ENCODE measurements at places on chromosomes 7 and 10.

DNA sequence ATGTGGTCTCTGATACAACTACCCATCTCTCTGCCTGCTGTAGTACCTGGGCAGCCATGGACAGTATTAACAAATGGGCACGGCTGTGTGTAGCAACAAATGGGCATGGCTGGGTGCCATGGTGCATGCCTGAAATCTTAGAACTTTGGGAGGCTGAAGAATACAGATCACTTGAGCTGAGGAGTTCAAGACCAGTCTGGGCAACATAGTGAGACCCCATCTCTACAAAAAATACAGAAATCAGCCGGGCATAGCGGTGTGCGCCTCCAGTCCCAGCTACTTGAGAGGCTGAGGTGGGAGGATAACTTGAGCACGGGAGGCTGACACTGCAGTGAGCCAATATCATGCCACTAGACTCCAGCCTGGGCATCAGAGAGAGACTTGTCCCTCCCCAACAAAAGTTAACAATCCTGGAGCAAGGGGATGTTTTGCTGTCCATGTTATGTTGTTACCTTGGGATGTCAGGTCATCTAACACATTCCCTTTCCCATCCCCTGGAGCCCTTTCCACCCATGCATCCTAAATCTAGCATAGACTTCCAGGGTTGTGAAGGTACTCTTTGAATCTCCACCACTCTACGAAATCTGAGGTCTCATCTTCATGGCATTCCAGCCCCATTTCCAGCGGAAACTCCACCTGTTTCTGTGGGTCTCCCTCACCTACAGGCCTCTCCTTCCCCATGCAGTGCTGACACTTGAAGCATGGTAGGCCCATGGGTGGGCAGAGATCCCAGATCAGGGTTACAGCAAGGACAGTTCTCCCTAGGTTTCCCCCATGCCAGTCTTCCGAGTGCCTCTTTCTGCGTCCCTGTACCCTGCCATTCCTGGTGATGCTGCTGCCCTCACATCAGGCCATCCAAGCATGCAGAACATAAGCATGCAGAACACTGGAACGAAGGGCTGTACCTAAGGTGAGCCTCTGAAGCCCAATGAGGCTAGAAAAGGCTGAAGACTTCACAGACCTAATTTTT lies 13.1 kb downstream of the FXYD4 start:
- DNase-seq = no peak

DNA sequence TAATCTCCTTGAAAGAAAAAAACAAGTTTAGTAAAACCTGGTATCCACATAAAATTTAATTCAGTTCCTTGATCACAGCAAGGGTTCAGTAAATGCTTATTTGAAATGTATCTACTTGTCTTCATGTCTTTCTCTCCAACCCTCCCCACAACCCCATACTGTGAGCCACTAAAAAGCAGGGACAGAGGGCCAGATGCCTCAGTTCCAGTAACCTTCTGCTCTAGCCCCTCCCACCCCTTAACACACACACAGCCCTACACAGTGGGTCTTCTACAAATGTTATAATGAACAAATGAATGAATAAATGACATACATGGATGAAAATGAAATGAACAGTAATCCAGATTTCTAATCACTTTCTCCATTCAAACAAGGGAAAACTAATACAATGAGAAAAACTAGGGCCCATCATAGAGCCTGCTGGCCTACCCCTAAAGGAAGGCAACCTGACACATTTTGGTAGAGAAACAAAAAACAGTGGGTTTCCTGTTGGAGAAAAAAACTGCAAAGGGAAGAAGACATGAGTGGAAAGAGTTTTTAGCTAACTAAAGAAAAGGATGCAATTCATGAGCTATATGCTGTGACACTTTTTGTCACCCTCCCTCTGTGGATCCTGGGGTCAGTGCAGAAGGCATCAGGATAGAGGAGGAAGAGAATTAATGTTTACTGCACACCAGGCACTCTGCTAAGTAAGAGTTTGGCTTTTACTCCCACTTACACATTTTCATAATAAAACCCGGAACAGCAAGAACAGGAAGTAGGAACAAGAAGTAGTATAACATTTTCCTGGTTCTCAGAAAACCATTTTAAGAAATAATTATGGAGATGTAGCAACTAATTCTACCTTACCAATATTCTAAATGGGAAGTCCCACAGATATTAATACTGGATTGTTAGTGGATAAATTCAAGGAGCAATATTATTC lies 38.1 kb downstream of the ELMO1 start:
- no peak for DNase-seq

DNA sequence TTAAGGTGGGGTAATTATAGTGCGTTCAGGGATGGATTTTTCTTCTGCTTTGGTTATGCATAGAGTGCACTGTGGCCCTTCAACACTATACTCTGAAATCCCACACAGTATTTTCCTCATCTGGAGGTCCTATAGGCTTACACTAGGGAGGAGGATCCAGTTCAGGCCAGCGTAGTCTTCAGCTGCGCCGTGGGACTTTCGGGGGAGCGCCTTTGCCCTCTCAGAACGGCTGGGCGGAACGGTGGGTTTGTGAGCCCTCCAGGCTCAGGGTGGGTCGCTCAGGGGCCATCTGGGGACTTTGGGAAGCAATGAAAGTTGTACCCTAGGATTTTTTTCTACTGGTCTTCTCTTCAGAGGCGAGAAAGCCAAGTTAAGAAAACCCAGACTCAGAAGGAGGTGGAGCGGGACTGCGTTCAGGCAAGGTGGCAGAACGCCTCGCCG lies 652 bp upstream of the VPS26A start:
- peak; percentile 58 for DNase-seq

GRCh38 chr7:25944777-25945515 lies 207.1 kb upstream of the NFE2L3 start:
- DNase-seq = no peak

GRCh38 chr10:122140941-122141623 lies 130.0 kb upstream of the BTBD16 start:
- peak; percentile 83 for DNase-seq

DNA sequence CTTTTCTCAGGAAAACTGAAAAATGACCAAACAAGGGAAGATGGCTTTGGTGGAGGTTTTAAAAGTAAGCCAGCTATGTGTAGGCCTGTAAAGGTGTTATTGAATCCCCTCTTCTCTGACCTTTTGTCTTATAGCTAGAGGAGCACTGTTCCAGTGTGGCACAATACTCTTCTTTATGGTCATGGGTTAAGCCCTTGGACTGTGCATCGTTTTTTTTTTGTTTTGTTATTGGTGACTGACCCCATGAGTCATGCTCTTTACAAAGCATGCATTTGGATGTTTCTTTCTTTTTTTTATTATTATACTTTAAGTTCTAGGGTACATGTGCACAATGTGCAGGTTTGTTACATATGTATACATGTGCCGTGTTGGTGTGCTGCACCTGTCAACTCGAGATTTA lies 19.6 kb upstream of the FAM25A start:
- no peak for DNase-seq

DNA sequence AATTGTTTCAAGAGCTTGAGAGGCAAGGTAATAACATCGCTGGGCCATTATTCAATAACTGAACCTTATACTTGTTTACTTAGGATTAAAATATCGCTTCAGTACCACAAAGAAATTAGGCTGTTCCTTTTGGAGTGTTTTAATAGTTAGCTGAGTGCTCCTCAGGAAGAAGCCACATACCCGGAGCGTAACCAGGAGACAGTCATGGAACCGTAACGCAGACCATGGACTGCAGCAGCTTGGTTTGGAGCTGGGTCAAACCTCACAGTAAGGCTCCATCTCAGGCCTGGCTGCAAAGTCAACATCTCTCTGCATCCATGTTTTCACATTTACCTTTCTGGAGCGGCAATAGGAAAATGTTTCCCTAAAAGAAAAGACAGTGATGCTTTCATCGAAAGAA lies 599.0 kb downstream of the TNS3 start:
- no peak for DNase-seq

DNA sequence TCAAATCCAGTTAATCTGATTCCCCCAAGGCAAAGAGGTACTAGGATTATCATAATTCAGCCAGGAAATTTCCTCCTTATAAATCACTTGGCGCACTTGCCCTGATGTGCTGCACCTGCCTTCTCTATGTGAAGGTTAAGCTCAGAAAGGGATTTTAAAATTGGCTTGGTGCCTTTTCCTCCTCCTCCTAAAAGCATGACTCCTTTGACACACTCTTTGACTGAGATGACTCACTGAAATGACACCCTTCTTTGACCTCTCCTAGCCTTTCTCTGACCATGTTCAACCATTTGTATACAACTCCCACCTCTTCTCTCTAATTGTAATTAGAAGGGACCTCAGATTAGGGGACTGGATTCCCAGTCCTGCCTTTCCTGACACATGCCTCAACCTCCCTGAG lies 46.5 kb downstream of the ABLIM1 start:
- DNase-seq = no peak

GRCh38 chr7:108972004-108972403 lies 402.3 kb downstream of the DNAJB9 start:
- DNase-seq = no peak

DNA sequence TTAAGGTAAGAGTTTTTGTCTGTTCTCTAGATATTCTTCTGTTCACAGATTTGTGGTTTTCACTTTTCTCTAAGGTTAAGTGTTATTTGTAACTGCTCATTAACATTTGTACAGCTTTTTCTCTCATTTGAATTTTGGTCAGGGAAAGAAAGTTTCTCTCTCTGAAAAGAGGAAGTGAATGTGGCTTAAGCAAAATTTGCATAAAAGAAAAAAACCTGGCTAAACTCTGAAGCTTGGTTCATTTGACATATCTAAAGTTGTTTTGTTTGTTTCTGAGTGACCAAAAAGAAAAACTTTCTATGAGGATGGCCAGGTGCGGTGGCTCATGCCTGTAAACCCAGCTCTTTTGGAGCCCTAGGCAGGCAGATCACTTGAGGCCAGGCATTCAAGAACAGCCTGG lies 22.0 kb upstream of the SLC26A4 start:
- no peak for DNase-seq

GRCh38 chr7:146874722-146875121 lies 758.1 kb downstream of the CNTNAP2 start:
- DNase-seq = no peak

GRCh38 chr7:115110523-115110922 lies 188.6 kb downstream of the MDFIC start:
- no peak for DNase-seq

- no peak for DNase-seq
Observed at GRCh38 chr7:157468221-157469111, 131.7 kb downstream of the DNAJB6 start.

GRCh38 chr7:68295386-68295785 lies 1298.8 kb downstream of the TYW1 start:
- DNase-seq = no peak

- DNase-seq = no peak
Observed at GRCh38 chr10:110274072-110274627, 30.6 kb downstream of the SMNDC1 start.
